ENCODE measurements at places on chromosomes 6 and 20.

DNA sequence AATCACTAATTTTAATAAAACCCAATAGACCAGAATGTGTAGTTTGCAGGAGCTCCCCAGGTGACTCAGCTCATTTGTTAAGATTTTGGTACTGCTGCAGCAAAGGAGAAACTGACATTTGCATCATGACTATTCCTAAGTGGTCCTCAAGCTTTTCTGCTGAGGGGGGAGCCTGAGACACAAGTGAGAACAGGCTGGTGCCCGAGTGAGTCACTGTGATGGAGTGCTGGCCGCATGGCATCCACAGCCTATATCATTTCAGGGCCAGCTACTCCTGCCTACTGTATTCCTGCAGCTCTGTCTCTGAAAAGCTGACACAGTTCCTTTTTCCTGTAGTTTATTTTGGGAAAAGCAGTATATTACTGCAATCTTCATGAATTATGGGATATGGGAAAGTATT, 113.7 kb upstream of the ENPP5 start:
- DNase-seq: no peak

GRCh38 chr6:41442800-41443501, 103.2 kb upstream of the FOXP4 start:
- DNase-seq: no peak

GRCh38 chr6:44606504-44606903, 219.0 kb downstream of the CDC5L start:
- DNase-seq: no peak

DNA sequence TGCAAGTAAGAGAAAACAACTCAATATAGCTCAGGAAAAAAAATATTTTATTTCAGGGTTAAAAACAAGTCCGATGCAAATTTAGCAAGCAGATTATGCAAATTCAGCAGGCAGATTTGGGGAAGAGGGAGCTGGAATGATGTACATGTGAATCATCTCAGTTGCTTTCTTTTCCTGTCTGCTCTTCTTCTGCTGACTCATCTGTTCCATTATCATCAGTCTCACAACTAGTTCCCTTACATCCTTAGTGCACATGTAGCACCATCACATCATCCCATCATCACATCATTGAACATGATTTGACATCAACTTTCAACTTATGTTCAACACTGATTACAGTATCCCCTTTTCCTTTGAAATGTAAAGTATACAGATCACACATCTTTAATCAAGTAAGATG, 11.5 kb upstream of the DEFB113 start:
- DNase-seq: no peak

GRCh38 chr20:3115190-3116107, 30.9 kb upstream of the AVP start:
- no peak for DNase-seq

GRCh38 chr6:150410399-150410798, 41.6 kb downstream of the IYD start:
- no peak for DNase-seq

Measured in activated CD8-positive, alpha-beta memory T cell treated with anti-CD3 and anti-CD28 coated beads for 4 hours (primary cell).